ENCODE measurements at places on chromosomes 1 and 21.

- no peak for DNase-seq
Observed at GRCh38 chr1:113830039-113830438, 17.8 kb upstream of the RSBN1 start.

DNA sequence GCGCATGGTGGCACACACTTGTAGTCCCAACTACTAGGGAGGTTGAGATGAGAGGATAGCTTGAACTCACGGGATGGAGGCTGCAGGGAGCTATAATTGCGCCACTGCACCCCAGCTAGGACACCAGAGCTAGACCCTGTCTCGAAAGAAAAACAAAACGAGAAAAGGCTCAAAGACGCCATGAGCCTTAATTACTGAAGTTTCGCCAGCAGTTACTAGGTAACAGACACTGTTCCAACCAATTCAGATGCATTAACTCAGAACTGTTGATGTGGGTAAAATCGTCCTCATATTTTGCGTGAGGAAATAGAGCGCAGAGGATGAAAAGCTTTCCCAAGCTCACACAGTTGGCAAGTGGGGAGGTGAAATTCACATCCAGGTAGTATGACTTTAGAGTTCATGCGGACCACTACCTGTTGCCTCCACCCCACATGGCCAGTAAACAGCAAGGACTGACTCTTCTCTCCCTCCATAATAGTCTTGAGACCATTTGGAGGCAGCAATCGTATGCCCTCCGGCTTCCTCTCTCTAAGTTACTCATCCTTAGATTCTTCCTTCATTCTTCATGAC, 40.1 kb downstream of the INAVA start:
- DNase-seq, result no peak

- DNase-seq, result no peak
Observed at GRCh38 chr1:63982201-63982600, 208.4 kb downstream of the ROR1 start.

DNA sequence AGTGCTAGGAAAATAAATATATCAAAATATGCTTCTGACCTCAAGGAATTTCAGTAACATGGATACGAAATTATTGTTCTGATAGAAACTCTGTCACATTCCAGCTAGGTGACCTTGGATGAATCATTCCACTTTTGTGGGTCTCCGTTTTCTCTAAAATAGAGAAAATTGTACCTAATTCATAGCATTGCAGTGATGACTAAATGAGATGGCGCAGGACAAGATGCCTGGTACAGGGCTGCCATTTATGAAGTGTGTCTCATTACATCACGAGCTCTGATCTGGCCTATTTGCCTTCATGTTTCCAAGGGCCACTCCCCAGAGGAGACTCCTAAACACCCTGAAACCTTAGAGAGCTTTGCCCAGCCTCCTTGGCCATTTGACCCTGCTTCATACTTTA, 480.0 kb upstream of the USP24 start:
- DNase-seq, result no peak

DNA sequence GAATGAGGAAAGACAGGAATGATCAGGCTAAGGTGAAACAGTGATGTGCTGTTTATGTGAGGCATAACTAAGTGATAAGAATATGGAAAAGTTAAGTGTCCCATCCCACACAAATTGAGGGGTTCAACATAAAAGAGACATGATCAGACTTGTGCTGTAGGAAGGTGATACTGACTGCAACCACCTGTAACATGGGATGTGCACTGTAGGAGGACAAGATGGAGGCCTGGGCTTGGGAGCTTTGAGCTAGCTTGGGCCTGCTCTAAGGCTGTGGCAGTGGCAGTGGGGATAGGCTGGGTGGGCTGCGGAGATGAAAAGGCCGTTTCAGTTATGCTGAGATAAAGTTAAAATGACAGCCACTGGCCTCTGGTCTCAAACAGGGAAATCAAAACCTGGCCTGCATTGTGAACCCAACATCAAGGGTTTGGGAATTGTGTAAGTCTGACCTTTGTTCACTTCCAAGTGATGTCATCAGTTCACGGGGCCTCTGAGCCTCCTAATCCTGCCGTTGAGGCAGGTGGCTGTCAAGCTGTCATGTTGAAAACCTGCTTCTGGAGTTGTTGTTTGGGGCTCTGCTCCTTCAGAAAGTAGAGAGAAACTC, 61.2 kb upstream of the TENT5C start:
- DNase-seq, result no peak

GRCh38 chr1:9110669-9111356, 18.1 kb downstream of the GPR157 start:
- DNase-seq, result peak; percentile 85

DNA sequence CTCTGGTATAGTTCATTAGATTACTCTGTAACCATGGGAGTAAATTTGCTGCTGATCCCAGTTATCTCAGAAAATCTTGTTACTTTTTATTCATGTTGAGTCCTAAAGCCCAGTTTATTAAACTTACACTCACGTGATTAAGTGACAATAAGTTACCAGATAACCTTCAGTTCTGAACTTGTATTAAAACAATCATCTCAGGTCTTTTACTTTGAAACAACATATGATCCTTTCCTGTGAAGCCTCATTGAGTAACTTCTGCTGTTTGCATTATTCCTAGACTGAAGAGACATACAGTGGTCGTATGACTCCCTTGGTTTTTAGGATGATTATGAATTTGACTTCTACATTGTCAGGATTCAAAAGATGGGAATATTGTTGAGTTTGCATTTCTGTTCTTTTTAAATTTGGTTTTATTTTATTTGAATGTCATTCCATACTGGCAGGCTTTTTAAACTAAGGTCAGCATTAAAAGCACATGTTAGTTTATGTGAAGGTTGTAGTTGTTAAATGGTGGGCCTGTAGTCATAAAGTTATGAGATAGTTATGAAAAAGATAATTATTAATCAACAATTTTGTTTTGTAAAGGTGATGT, 117.9 kb downstream of the CD247 start:
- no peak for DNase-seq

DNA sequence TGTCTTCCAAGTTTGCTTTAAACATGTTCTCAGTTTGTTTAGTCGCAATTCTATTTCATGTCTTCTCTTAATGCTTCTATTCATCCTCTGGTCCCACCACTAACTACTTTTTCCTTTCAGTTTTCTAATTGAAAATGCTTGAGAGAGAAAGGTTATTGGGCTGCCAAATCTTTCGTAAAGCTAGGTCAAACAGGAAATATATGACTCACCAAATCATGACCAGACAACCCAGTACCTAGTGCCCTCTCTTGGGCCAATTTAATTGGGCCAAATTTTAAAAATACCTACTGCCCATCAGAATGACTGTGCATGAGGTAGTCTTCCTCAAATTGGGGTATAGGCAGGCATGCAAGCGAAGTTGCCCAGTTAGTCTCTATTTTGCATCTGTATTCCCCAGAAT, 295.4 kb upstream of the PBX1 start:
- no peak for DNase-seq

DNA sequence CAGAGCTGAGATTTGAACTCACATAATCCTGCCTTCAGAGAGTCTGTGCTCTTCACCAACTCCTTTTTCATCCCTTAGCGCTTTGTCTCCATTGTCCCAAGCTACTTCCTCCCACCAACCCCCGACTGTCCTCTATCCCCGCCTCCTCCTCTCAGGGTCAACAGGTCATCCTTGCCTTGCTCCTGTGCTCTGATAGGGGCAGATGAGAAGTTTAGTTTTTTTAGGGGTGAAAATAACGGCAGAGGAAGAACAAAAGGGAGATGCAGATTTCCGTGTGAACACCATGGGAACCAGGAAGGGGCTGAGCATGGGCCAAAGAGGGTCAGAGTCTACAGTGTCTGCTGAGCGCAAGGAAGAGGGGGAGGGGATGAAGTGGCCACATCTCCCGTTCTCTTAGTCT, 31.9 kb downstream of the GLUL start:
- no peak for DNase-seq

DNA sequence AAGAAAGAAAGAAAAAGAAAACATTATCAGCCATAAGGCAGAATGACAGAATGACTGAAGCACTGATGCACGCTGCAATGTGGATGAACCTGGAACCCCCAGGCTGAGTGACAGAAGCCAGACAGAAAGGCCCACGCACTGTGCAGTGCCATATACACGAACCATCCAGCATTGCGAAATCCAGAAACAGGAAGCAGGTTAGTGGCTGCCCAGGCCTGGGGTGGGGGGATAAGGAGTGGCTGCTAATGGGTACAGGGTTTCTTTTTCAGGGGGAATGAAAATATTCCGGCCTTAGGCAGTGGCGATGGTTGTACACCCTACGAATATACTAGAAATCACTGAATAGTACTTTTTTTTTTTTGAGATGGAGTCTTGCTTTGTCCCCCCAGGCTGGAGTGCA, 57.0 kb downstream of the CHD5 start:
- no peak for DNase-seq

DNA sequence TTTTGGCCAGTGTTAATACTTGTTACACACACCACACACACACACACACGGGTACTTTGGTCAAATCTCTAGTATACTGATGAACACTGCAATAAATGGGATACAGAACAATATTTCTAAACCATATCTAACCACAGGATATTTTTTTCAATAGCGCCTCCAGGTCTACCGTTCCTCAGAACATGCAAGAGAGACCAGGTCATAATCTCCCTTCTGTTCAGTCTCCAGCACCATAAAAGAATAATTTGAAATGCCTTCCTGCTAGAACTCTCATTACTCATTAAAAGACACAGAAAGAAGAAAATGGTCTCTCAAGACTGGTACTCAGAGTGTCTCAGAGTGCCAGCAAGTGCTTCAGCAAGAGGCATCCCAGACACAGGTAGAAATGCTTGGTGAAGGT, 11.5 kb upstream of the SLC44A3 start:
- DNase-seq, result no peak

DNA sequence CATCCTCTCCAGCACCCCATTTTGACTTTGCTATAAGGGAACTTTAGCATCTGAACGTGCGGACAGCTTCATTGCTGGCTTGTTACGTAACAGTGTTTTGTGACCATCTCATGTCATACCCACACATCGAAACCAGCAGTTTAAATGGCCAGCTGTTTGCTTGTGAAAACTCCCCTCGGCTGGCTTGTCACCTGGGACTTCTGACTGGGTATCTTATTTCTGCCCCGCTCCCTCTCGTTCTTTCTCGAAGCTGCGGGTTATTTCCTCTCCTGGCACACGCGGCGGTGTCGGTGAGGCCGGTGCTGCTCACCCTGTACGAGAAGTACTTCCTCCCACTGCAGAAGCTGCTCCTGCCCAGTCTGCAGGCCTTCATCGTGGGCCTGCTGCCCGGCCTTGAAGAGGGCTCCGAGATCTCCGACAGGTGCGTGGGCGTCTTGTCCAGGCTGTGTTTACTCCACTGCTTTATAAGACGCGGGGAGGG, 43.5 kb downstream of the DOP1B start:
- DNase-seq, result peak; percentile 60

GRCh38 chr1:46114925-46115603, 17.4 kb downstream of the PIK3R3 start:
- DNase-seq, result no peak

DNA sequence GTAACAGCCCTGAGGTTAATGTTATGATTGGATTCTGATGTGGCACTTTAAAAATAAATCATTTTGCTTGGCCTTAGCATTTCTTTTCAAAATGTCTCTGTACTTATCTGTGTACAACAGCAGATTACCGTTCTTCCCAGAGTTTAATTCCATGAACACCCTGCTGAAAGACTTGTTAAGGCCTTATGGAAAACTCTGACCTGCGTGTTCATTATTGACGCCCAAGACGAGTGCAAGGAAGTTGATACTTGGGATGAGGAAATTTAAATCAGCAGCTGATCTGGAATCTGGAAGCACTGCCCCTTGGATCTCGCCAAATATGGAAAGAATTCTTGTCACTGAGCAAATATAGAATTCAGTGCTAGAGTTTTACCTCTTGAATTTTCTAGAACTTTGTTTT, 6.7 kb downstream of the ERG start:
- DNase-seq, result no peak

GRCh38 chr1:196355206-196355786, 252.9 kb downstream of the KCNT2 start:
- no peak for DNase-seq

- no peak for DNase-seq
Observed at GRCh38 chr21:41345934-41346685, 15.7 kb upstream of the MX2 start.

DNA sequence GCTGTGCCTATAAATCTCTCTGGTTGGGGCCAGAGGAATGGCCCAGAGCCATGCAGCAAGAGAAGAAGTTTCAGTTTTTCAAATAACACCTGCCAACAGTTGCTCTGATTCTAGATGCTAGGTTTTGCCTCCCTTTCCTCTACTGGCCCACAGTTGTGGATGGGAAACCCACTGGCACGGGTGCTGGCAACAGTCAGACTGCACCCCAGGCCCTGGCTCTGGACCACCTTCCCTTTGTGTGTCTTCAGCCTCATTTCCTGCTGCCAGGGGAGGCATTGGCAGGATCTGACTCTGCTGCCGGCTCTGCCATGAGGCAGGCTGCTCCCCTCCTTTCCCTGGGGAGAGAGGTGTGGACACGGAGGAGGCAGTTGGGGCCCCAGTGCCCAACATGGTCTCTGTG, 142.0 kb downstream of the IGSF21 start:
- DNase-seq, result no peak

GRCh38 chr1:228335406-228336307, 71.0 kb downstream of the TRIM11 start:
- DNase-seq, result no peak
